ENCODE measurements at places on chromosomes 11 and 22. TPM values are rescaled to one million over a fixed set of nuclear protein-coding genes. Genes with fewer than 3 reads are reported as not detected.

TTLL1 gene
- 17.7 TPM for total RNA-seq

ME3 gene
- 23.0 TPM for total RNA-seq

MMP1 gene
- total RNA-seq = 3.1 TPM

KRTAP5-10 gene
- not detected for total RNA-seq

ACTN3 gene
- total RNA-seq = 0.32 TPM

KCNA4 gene
- total RNA-seq = not detected

Measured in bronchial smooth muscle cell (primary cell).